Heart right ventricle (tissue), 16 donors: ENCODE measurements at places on chromosomes 1 and 21. TPM values are rescaled to one million over a fixed set of nuclear protein-coding genes. Genes with fewer than 3 reads are reported as not detected.

PADI3 gene
- not detected for polyA plus RNA-seq

CDK18 gene
- 156 TPM for polyA plus RNA-seq

DEPDC1 gene
- polyA plus RNA-seq: 0.03 TPM

PRRX1 gene
- polyA plus RNA-seq: 23.0 TPM

S100A7 gene
- not detected for polyA plus RNA-seq

CELA3B gene
- polyA plus RNA-seq: not detected

ANKRD65 gene
- 1.2 TPM for polyA plus RNA-seq

TTC13 gene
- polyA plus RNA-seq: 9.2 TPM

CELA2B gene
- polyA plus RNA-seq: not detected

GPR61 gene
- not detected for polyA plus RNA-seq

TNFSF18 gene
- polyA plus RNA-seq: not detected

NUF2 gene
- 0.25 TPM for polyA plus RNA-seq

KRTAP21-2 gene
- not detected for polyA plus RNA-seq

SLC25A34 gene
- polyA plus RNA-seq: 36.1 TPM

NPPA gene
- 2,201 TPM for polyA plus RNA-seq

TRMT13 gene
- 12.7 TPM for polyA plus RNA-seq

RGS16 gene
- polyA plus RNA-seq: 2.5 TPM

CYP4X1 gene
- 4.1 TPM for polyA plus RNA-seq

OR2T11 gene
- polyA plus RNA-seq: not detected

HSD3B2 gene
- polyA plus RNA-seq: not detected

CLIC4 gene
- 308 TPM for polyA plus RNA-seq

PARP1 gene
- polyA plus RNA-seq: 36.1 TPM

SLC1A7 gene
- polyA plus RNA-seq: 0.66 TPM
